ENCODE measurements at places on chromosomes 3 and 15. TPM values are rescaled to one million over a fixed set of nuclear protein-coding genes. Genes with fewer than 3 reads are reported as not detected.

The ASB14 gene
- not detected for total RNA-seq

The MUSTN1 gene
- 0.38 TPM for total RNA-seq

GRCh38 chr3:174206607-174207192, 652.4 kb upstream of the NAALADL2 start:
- DNase-seq: no peak

DNA sequence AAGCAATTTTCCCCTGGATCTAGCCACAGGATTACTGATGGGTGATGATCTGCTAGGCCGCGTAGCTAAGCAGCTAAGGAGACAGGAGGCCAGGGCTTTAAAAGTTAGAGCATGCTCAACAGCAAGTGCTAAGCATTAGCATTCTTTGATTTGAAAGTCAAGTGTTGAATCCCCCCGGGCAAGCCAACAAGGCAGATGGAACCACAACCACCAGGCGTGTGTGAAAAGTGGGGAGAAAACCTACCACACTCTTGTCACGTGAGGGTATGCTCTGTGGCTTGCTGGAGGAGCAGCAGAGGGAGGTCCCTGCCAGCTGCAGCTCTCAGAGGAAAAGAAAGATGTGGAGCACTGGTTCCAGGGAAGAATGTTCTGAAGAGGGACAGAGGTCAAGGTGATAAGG, 20.9 kb downstream of the SLC51A start:
- DNase-seq: no peak

GRCh38 chr3:47533481-47533880, 20.0 kb upstream of the ELP6 start:
- DNase-seq: no peak

DNA sequence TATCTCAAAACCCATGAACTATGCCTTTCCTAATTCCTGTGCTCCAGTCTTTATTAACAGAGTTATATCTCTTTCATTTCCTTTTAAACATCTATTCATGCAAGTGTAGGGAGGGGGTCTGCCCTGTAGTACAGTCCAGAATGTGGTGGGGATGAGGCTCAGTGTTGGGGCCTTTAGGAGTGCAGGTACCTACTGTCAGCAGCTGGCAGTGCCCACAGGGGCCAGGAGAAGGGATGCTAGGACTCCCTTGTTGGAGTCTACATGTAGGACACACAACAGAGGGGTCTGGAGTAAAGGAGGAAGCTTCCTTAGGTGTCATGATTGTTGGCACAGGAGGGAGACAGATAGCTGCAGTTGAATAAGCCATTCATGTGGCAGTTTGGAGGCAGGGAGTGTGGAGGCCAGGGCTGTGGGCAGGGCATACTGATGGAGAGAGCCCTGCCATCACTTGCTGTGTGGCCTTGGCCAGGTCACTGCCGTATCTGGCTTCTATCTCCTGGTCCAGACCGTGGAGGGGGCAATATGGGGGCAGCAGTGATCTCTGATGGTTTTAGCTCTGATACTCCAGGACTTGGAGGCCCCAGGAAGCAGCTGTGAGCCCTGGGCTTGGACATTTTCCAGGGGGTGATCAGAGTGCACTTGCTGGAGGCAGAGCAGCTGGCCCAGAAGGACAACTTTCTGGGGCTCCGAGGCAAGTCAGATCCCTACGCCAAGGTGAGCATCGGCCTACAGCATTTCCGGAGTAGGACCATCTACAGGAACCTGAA, 29.5 kb downstream of the ESYT3 start:
- DNase-seq: peak; percentile 38

Data from left lobe of liver (tissue), 2 donors.